Activated naive CD4-positive, alpha-beta T cell treated with Interleukin-2 at 50 U/mL for 16 hours (primary cell): ENCODE measurements at places on chromosomes 11 and 22.

DNA sequence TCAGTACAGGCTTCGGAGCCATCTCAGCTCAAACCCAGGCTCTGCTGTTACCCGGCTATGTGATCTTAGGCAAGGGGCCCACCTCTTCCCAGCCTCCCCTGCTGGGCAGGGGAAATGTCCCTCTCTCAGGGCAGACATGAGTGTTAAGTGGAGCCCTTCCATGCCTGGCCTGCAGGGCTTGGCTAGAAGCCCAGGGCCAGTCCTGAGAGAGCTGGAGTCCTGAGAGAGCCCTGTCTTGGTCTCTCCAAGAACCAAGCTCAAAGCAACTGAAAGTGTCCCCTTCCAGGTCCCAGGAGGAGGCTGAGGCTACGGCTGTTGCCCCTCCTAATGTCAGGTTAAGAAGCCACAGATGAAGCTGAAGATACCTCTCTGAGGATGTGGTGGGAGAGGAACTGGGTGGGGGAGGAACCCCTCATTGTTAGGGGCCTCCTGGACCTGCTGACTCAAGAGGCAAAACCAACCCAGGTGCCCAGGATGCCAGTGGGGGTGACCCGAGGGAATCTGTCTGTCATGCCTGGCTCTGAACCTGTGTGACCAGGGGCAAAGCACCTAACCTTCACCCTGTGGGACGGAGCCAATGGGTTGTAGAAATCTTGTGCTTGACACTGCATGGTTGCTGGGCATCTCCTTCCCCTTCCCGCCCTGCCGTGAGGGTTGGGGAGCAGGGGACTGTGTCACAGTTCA, 4.2 kb downstream of the ZP1 start:
- no peak for DNase-seq

GRCh38 chr11:108672786-108673185, 7.9 kb downstream of the DDX10 start:
- DNase-seq, result no peak

DNA sequence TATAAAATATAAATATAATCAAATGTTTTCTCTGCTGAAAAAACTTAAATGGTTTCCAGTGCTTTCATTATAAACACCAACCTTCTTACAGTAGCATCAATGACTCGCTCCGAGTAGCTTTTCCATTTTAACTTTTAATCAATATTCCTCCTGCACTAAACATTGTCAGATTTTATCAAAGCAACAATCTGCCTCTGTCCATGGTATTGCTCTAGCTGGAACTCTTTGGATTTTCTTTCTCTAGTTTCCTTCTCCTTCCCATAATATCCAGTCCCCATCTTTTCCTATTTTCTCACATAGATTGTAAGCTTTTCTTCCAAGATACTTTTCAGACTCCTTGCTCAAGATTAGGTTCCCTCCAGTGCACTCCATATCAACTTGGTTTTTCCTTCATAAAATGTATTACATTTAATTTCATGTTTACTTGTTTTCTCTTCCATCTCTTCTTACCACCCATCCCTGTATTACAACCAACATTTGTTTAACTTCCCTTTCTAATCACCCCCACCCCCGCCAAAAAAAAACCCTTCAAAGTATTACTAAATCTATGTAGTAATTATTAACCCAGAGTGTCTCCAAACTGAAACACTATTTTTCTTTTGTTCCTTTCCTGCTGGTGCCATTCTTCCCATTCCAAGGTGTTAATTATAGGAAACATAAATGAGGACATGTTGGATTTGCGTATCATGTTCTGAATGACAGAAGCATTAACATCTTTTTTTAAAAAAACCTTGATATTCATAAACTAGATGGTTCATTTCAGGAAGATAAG, 716.5 kb downstream of the NELL1 start:
- DNase-seq, result no peak

GRCh38 chr11:120021978-120022377, 115.9 kb downstream of the TRIM29 start:
- DNase-seq, result no peak

DNA sequence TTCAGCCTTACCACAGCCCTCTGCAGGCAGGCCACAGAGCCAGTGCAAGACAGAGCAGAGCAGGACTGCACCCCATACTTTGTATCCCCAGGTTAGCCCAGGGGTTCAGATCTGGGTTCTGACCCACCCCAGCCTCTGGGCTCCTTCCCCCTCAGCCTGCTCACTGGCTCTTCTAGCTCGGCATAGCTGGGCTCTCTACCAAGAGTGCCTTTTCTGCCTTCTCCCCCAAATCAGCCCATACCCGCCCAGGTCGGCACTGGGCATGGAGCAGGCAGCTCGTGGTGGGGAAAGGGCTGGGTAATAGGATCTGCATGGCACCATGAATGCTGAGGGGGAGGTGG, 8.3 kb downstream of the RELT start:
- no peak for DNase-seq

GRCh38 chr11:70462818-70463477, 64.6 kb downstream of the CTTN start:
- no peak for DNase-seq

DNA sequence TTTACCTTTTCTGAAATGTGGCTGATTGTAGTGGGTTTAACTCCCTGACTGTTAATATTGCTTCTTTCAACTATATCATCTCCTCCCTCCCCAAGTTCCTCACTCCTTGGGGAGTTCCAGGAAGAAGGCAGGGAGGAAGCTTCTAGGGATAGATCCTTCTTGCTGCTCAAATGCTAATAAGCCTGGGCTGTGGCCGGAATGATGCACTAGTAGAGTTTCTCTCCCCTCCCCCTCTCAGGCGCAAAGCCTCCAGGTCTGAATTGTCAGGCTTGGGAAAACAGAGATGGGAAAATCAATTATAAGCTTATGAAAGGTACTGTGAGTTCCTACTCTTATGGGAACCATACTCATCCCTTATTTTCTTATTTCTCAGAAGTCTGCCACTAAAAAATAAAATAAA, 30.8 kb downstream of the FEZ1 start:
- no peak for DNase-seq

DNA sequence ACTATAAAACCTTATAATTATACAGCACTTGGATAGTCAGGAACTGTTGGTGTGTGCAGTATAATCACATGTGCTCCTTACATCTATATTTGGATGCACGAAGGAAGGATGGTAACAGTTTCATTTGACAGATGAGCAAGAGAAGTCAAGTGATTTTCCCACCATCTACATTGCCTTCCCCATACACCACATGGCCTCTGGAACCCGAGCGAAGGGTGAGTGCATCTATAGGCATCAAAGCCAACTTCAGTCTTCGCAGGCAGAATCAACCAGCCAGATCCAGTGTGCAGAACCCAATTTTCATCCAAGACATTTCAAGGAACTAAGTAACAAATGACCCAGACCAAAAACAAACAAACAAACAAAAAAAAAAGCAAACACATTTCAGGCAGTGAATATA, 85.1 kb upstream of the BLID start:
- no peak for DNase-seq

DNA sequence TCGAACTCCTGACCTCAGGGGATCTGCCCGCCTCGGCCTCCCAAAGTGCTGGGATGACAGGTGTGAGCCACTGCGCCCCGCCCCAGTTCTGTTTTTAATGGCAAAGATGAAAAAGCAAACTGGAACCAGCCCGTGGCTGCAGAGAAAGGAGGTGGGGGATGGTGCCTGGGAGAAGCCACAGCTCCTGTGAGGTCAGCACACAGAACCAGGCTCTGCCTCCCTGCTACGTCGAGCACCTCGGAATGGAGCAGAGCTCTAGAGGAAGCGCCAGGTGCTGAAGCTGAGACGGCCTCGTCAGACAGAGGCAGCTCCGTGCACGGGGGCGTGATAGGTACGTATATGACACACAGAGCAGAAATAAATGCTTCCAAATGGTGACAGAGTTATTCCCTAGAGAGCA, 8.5 kb downstream of the DRD4 start:
- no peak for DNase-seq

DNA sequence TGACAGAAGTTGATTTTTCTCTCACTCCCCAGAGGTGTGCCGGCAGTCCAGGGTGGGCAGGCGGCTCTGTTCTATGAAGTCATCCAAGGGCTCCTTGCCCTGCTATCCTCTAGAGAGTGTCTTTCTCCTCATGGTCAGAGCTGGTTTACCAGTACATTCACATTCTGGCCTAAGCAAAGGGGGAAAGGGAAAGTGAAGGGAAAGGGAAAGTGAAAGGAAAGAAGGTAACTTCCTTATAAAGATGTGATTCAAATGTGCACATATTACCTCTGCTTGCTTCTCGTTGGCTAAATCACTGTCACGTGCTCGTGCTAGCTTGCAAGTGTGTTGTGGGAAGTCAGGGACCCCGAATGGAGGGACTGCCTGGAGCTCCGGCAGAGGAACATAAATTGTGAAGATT, 2.9 kb upstream of the HTATIP2 start:
- peak; percentile 19 for DNase-seq

DNA sequence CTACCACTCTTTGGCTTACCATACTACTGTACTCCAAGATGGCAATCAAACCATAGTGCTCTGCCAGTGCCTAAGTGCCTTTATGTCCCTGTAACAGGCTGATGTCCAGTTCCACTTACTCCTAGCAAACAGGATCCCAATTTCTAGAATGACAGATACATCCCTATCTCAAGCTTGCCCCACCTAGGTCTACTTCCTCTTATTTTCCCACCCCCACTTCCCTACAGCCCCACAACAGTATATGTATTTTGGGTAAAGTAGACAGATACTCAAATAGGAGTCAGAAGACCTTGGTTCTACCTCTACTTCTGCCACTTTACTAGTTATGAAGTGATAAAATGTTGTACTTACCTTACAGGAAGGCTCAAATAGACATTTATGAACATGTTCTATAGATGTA, 24.1 kb downstream of the SIK3 start:
- no peak for DNase-seq

- DNase-seq, result no peak
Observed at GRCh38 chr22:44243761-44244160, 63.0 kb downstream of the PARVG start.

DNA sequence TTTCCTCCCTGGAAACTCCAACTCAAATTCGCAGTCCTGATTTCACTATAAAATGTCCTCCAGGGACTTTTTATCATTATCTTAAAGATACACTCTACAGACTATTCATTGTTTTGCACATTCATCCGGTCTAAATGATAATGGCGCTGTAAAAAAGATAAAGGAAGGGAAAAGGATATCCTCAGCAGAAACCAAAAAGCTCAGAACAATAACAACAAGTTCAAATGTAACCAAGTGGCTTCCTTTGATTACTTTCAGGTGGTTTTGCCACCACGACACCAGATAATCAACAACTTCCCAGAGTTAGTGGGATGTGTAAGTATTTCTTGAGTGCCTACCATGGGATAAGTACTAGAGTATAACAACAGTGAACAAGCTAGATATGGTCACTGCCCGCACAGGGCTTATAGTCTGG, 26.3 kb downstream of the PRCP start:
- no peak for DNase-seq

DNA sequence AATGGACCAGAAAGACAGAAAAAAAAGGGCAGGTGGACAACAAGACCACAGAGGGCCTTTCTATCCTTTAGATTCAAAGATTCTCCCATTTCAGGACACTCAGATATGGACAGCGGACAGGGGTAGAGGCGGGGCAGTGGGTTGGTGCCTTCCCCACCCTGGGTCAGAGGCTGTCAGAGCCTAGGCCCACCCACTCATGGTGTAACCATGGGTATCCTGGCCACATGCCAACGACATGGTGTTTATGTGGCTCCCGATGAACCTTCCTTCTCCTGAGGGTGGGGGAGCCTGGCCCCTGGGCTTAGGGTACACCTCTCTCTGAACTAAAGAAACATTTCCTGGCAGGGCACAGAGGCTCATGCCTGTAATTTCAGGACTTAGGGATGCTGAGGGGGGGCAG, 14.3 kb upstream of the P2RY2 start:
- no peak for DNase-seq

GRCh38 chr11:6099577-6099976, 7.9 kb upstream of the OR56B4 start:
- DNase-seq, result no peak

- DNase-seq, result no peak
Observed at GRCh38 chr22:32364210-32364609, 6.5 kb downstream of the RFPL3 start.

DNA sequence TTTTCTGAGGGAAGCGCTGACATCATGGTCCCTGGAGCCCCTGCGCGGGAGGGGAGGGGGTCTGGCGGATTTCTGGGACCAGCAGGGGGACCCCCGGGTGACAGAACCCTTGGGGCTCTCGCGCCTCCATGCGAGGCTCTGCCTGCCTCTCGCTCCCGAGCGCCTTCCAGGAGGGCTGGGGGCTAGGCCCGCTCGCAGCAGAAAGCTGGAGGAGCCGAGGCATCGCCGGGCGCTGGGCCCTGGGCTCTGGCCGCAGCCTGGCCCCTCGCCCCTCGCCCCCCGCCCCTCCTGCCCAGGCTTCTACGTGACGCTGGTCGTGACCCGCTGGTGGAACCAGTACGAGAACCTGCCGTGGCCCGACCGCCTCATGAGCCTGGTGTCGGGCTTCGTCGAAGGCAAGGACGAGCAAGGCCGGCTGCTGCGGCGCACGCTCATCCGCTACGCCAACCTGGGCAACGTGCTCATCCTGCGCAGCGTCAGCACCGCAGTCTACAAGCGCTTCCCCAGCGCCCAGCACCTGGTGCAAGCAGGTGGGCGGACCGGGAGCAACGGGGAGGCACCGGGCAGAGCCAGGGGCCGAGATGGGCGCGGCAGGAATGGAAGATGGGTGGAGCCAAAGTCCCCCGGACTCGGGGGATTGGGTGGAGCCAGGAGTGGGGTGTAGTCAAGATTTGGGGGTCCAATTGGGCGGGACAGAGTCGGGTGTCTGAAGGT, 5.4 kb downstream of the BEST1 start:
- no peak for DNase-seq

- no peak for DNase-seq
Observed at GRCh38 chr22:31340360-31340759, 5.8 kb downstream of the PATZ1 start.

DNA sequence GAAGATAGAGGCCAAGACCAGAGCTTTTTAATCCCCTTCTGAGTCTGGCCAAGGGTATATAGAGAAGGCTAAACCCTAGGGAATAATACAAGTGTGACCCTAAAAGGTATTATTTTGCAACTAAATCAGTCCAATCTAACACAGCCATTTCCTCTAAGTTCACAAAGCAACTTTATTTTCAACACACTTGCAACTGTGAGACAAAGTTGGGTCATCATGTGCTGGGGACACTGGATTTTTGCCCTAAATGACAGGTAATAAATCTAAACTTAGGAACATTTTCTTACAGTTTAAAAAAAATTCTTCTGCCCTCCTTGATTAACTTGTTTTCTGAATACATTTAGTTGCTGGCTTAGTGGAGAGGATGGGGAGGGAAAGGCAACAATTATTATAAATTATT, 78.3 kb downstream of the DDIAS start:
- DNase-seq, result no peak
